T-helper 17 cell (primary cell): ENCODE measurements at places on chromosomes 13 and 19.

GRCh38 chr13:114077933-114078325, 54.5 kb downstream of the RASA3 start:
- DNase-seq = no peak

- DNase-seq = no peak
Measured at GRCh38 chr13:113980489-113981064, 6.7 kb upstream of the C13orf46 start.

DNA sequence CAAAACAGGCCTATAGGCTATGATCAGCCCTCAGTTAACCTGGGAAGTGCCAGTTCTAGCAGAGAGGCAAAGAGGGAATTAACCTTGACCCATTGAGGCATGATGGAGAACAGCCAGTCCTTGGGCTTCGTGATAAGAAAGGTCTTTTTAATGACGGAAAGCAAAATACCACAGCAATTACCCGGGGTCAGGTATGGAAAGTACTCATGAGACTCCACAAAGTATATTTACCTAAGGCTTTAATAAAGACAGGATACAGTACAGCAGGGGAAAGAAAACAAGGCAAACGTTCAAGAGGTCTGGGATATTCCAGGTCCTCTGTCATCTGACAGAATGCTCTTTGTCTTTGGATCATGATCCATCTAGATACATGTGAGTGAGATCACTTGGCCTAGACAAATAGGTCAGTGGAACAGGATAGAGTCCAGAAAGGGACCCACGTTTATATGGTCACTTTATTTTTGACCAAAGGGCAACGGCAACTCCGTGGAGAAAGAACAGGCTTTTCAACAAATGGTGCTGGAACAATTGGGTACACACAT, 52.2 kb downstream of the WDFY2 start:
- DNase-seq = no peak

DNA sequence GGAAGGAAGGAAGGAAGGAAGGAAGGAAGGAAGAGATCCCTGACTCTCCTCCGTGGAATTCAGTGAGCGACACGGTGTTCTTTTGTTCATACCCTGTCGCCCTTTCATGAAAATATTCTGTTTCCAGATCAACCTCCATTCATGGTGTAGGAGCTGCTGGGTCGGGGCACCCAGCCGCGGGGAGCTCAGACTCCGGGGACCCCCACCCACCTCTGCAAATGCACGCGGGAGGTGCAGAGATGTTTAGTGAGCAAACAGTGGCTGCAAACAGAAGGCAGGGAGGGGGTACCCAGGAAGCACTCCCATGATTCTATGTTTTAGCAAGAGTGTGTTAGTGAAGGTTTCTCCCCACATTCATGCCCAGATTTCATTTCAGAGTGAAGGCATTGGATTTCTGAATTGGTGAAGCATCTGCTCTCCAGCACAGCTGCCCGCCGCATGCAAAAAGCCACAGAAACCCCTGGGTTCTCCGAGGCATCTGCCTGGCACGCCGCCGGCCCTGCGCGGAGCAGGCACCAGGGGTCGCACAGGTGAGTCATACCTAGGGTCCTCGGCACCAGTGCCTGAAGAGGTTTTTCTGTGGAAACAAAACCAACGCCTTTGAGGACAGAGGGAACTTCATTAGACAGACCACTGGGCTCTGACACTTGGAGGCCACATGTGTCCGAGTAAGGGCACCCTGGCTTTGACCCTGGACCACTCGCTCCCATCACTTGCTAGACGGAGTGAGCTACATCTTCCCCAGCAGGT, 80.6 kb downstream of the ZNF557 start:
- DNase-seq = no peak

DNA sequence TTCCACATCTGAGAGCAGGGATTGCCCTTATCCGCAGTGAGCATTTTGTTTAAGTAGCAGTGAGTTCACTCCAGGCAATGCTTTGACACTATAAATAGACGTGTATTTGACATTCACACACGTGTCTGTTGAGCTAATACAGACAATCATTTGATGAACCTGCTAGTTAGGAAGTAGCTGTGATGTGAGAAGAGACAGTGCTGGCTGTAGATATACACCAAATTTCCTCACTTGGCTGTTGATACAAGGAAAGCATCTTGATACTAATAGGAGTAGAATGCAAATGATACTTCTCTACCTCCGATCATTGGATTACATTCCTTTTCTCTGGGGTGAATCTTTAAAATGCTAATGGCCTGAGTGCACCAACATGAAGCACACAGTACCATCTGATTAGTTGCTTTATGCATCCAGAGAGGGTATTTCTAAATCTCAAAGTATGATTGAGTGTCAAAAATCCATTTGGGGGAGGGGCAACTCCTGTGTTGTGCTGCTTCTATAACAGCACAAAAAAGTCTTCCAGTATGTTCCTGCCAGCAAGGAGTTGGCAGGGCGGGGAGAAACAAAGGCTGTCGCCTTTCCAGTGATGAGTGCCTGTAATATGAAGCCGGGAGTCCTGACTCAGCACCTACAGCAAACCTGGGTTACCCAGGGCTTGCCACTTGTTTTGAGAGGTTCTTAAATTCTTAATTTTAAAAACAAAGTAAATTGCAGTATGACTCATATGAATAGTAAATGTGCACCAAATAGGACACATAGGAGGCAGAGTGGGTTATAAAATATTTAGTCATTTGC, 7.0 kb downstream of the CUL4A start:
- no peak for DNase-seq

DNA sequence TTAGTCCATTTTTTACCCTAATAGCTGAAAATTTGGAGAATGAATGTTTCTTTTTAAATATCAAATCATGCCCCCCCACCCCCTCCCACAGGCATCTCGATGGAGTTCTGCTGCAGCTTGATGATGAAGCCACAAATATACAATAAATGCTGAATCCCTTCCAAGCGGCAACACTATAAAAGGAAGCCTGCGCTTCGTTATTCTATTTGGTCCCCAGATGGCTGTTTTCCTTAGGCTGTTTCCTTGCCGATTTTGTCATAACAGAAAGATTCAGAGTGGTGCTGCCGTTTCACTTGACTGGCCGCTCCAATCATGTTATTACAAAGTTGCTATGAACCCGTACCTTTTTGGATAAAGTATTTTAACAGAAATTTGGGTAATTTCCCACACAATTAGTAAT, 79.5 kb downstream of the MYO16 start:
- no peak for DNase-seq

DNA sequence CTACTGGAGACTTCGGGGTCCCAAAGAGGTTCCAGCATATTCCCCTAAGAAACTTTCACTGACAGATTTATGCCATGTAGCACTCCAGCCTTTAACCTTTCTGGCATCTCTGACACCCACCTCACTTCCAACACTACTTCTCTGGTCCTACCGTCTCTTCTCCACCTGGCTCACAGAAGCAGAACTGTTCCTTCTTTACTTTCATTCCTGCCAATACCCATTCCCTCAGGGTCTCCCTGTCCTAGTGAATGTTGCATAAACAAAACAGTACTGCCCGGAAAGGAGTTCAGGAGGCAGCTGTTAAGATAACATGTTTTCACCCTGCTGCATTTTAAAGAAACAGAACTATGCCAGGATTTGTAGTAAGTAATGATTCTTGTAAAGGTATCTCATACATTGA, 136.0 kb upstream of the MIR17HG start:
- no peak for DNase-seq

DNA sequence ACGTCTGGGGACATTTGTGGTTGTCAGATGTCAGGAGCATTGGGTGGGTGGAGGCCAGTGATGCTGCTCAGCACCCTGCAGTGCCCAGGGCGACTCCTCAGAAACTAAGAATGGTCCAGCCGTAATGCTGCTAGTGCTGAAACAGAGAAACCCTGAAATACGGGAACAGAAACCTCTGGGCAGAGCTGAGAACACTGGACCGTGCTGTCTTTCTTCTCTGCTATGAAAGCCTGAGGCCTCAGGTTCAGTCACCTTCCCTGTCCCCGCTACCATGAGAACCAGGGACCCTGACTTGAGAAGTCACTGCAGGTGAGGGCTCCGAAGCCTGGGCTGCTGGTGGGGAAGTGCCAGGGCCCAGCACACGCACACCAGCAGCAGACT, 13.4 kb downstream of the CAPS start:
- no peak for DNase-seq

GRCh38 chr13:64928696-64929499, 2301.2 kb downstream of the PCDH9 start:
- no peak for DNase-seq

- no peak for DNase-seq
Measured at GRCh38 chr13:91934354-91934753, 535.9 kb downstream of the GPC5 start.

- no peak for DNase-seq
Measured at GRCh38 chr13:113650731-113651148, 7.3 kb downstream of the ATP4B start.

- DNase-seq = no peak
Measured at GRCh38 chr13:97139691-97140090, 82.4 kb upstream of the MBNL2 start.

DNA sequence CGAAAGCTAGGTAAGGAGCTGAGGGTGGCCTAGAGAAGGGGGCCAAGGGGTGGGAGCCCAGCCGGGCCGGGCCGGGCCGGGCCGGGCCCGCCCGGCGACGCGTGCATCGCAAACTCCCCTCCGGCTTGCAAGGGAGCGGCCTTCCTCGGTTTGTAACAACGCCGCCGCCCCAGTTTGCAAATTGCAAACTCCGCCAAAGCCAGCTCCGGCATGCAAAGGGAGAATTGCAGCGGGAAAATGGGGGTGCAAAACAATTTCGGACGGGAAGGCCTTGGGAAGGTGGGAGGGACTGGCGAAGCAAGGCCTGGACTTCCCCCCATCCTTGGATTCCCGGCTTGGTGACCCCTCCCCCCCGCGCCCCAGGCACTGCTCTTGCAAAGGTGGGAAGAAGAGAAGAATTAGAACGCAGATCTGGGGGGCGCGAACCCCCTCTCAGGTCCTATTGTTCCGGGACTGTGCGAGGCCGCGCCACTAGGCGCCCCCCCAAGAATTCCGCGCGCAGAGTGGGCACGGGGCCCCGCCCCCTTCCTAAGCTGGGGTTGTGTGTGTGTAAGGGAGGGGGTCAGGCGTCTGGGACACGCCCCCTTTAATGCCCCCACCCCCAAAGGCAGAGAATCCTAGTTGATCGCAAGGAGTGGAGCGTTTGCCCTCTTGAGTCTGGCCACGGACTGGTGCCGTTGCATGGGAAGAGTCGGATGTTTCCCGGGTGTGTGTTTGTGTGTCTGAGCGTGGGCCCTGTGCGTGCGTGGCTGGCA, 926 bp downstream of the PRR12 start:
- no peak for DNase-seq

- DNase-seq = no peak
Measured at GRCh38 chr19:31448221-31448657, 99.0 kb upstream of the TSHZ3 start.

GRCh38 chr19:10720607-10721125, 2.8 kb downstream of the DNM2 start:
- no peak for DNase-seq

DNA sequence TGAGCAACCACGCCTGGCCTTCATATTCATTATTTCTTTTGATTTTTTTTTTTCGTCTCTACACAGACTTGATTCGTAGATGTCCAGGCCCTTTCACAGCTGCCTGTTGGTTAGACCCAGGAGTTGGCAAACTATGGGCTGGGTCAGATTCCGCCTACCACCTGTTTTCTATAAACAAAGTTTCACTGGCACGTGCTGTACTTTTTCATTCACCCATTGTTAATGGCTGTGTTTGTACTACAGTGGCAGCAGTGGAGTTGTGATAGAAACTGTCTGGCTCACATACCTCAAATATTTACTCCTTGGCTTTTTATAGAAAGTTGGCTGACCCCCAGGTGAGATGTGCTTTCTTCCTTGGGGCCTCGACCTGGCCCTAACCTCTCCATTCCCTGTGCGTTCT, 72.9 kb upstream of the TEX29 start:
- DNase-seq = no peak

DNA sequence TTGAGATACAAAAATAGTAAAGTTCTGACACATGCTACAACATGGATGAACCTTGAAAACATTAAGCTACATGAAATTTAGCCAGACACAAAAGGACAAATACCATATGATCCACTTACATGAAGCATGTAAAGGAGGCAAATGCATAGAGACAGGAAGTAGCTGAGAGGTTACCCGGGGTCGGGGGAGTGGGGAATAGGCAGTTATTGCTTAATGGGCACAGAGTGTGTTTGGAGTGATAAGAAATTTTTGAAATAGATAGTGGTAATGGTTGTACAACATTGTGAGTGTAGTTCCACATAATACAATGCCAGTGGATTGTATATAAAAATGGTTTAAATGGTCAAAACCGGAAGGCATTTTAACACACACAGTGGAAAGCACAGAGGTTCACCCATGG, 4.3 kb downstream of the N4BP2L1 start:
- DNase-seq = no peak

DNA sequence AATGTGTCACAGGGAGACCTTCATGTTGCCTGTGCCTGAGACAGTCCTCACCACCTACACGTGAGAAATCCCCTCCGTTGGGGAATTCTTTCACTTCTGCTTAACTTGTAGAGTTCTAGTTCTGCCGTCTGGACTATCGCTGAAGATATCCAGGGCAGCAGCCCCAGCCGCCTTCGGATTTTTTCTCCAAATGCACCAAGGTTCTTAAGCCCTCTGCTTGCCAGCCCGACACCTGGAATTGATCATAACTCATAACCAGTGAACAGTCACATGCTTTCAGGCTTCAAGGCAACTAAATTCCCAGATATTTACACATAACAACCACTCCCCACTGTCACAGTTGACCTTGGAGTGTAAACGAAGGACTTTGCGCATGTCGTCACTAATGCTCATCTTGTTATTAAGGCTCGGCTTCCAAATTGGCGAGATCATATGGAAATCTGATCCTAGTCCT, 114.4 kb downstream of the RAB20 start:
- DNase-seq = no peak
